ENCODE measurements at places on chromosomes 3 and 15.

- DNase-seq, result no peak
Observed at GRCh38 chr3:20646425-20646824, 460.4 kb upstream of the SGO1 start.

DNA sequence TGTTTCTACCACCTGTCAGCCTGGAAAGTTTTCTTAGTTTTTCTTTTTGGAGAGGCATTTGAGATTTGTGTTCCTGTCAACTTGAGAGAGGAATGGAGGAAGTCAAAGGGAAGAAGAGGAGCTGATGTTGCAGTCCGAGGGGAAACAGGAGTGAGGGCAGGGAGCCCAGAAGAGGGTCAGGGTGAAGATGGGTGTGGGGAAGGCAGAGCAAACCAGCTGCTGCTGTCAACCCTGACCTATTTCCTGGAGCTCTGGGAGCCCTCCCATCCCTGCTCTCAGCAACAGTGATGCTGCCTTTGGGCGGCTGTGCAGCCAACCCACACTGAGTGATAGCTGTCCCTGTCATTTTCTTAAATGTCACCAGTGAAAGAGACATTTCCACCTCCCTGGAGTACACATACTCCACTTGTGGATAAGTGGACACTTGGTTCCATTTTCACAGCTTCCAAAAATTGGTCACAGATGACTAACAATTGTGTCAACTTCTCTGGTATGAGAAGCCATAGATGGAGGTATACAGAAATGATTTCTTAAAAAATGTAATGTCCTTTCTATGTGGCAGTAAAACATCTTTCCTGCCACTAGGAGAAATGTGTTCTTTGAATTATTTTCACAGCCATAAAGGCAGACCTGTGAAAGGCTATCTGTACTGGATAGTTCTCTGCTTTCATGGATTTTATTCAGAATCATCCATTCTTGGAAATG, 556.3 kb upstream of the TBL1XR1 start:
- peak; percentile 71 for DNase-seq

- DNase-seq, result no peak
Observed at GRCh38 chr15:71225851-71226250, 110.6 kb downstream of the THSD4 start.

GRCh38 chr3:12423918-12424630, 60.2 kb upstream of the TSEN2 start:
- no peak for DNase-seq

DNA sequence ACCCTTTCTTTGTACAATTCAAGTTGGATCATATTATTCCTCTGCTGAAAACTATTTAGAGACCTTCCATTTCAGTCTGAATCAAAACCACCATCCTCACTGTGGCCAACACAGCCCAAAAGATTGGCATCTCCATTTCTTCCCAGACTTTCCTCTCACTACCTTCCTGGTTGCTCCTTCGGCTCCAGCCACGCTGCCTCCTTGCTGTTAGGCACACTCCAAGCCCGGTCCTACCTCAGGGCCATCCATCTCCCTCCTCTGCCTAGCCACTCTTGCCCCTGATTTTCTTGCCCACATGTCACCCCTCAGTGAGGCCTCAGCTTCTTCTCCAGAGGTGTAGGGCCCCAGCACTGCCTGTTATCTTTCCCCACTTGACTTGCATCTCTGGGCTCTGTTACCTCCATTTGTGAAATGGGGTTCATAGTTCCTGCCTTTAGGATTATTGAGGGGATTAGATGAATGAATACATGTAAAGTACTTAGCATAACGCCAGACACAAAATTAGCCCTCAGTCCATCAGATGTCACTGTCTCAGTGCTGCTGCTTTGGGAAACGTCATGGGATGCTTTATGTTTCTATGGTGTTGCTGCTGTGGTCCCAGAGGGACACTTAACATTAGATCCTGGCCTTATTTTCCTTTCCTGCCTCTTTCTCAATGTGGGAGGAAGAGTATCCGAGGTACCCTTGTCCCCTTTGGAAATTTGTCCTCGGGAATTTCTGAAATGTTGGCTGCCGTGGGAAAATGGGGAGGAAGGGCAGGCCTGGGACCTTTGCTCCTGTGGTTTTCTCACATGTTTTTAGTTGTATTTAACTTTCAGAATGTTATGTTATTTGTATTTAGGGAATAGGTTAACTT, 31.3 kb downstream of the SNRK start:
- DNase-seq, result no peak

- DNase-seq, result no peak
Observed at GRCh38 chr15:62584301-62585235, 419.5 kb upstream of the C2CD4B start.

DNA sequence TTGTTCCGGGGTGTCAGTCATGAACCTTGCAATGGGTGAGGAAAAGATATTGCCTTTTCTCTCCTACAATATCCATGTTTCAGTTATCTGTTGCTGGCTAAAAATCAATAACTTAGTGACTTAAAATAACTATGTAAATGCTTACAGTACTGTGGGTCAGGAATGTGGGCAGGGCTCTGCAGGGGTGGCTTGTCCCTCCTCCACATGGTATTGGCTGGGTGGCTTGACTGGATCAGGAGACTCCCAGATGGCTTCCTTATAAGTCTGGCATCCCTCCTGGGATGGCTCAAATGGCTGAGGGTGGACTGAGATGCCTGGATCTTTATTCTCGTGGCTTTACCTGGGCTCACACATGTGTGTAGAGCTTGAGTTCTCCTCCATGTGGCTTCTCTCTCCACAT, 47.5 kb downstream of the GTPBP8 start:
- no peak for DNase-seq

DNA sequence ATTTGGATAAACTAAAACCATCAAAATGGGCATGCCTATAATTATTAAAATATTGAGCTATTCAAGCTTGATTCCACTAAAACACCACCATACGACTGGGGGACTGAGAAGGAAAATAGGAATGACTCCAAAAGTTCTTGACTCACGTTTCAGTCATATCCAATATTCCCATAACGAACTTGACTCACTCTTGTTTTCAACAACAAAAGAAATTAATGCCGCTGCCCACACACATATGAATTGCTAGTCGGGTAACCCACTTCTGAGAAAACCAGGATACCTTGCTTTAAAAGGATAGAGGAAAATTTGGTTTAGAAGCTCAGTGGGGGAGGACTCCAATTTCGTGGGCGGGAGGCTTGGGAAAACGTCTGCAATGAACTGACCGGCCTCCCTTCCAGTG, 5.2 kb downstream of the HTR3C start:
- no peak for DNase-seq

- DNase-seq, result no peak
Observed at GRCh38 chr15:74841891-74842373, 1.0 kb downstream of the ULK3 start.

DNA sequence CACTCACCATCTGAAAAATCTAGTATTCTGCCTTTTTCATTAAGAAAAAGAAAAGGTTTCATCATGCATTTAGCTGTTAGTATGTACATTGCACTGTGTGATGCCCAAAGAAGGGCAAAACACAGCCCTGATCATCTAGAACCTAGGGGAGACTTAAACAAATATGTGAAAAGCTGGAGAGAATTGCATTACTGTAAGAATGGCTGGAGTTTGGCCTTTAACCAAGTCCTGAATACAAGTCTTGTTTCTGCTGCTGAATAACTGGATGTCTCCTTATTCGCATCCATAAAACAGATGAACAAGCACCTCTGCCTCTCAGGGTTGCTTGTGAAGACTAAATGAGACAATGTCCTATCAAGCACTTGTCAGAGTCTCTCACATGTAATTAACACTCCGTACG, 233.4 kb upstream of the LRTM1 start:
- DNase-seq, result no peak

DNA sequence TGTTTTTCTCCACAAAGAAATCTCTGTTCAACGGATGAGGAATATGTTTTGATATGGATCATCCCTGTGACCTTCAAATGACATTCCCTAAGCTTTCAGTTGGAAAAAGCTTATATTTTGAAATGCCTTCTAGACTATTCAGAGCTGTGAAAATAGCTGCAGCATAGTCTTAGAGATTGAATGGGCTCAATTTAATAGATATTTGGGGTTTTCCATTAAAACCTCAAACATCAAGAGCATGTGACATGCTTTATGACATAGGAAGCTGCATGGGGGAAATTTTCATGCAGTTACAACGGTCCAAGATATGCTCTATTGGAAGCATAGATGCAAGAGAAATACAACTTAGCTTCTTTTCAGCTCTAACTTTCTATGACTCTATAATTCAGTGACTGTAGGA, 102.8 kb downstream of the LSAMP start:
- no peak for DNase-seq

GRCh38 chr15:100849855-100850218, 29.8 kb upstream of the ALDH1A3 start:
- DNase-seq, result no peak

DNA sequence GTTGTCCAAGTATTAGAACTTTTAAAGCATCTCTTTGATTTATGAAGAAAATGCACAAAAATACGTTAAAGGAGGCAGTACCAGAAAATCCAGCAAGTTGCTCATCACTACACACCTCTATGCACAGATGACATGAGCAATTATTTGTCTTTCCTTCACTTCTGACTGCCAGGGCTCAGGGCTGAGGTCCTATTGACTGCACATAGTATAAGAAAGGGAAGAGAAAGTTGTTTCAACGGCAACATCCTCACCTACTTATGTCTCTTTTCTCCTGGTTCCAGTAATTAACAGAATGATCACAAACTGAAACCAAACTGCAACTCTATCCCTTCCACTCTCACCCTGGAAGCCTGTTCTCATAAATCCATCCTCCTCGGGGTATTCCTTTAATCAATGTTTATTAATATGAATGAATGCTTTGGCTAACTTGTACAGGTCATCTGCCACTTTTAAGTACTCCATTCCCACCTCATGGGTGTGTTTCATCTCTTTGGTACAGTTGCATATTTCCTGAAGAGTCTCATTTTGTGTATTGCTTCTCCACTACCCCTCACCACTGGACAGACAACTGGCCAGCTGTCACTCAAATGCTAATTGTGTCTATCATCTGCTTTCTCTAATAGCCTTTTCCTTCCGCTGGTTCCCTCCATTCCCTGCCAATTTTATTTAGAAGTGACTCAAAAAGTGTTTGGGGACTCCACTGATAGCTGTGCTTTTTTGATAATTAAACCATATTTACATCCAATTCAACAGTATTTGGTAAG, 34.5 kb downstream of the RAB27A start:
- DNase-seq, result no peak

- no peak for DNase-seq
Observed at GRCh38 chr3:51304230-51304629, 80.9 kb upstream of the MANF start.

- DNase-seq, result no peak
Observed at GRCh38 chr3:2583046-2583445, 484.4 kb downstream of the CNTN4 start.

GRCh38 chr3:106018102-106018501, 149.3 kb upstream of the CBLB start:
- no peak for DNase-seq

DNA sequence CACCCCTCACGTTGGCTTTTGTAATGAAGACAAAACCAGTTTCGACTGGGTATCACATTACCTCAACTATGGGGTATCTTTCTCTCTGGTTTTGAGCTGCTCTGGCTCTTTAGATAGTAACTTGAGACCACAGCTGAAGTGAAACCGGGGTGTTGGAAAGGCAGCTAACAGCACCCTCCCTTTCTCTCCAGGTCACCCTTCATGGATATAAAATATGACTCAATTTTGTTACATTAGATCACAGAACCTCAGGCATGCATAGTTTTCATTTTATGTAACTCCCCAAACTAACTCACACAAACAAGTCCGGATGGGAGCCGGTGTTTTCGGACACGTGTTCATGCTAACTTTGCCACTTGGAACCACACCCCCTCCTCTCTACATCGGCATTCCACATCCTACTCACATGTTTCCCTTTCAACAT, 90.7 kb downstream of the NR2F2 start:
- no peak for DNase-seq

DNA sequence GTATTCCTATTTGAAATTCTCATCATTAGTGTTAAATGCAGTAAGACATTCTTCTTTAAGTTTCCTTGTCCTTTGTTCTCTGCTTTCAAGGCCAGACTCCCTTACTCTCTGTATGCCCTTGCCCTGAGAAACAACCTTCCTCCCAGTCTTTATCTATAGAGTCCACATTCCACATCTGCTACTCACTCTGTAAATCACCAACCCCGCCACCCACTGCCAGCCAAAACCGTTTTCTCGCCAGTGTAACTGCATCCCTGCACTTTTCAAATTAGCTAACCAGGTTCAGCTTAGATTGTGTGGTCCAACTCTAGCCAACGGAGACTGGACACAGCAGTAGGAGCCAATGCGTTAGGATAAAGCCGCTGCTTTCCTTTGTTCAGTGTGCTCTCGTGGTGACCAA, 402.4 kb upstream of the PDZRN3 start:
- DNase-seq, result no peak

DNA sequence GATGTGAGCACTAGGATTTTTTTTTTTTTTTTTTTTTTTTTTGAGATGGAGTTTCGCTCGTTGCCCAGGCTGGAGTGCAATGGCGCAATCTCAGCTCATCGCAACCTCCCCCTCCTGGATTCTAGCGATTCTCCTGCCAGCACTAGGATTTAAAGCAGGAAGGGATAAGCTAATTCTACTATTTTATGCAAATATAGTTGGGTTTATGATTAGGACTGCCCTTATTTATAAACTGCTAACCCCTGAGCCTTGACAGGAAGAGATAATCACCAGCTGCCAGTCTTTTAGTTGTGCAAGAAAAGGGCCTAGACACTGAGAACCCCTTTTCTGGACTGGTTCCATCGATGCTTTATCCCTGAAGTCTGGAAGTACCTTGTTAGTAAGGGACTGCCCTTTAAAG, 36.7 kb downstream of the IFT57 start:
- no peak for DNase-seq

Data from right hindlimb (tissue), 1 donor.